ENCODE measurements at places on chromosomes 16 and 17.

- DNase-seq: no peak
Observed at GRCh38 chr17:74380959-74381808, 13.9 kb downstream of the GPR142 start.

GRCh38 chr17:58577696-58578095 lies 63.3 kb upstream of the MTMR4 start:
- DNase-seq: peak; percentile 23

GRCh38 chr17:50758989-50759544 lies 8.3 kb downstream of the ANKRD40CL start:
- no peak for DNase-seq

DNA sequence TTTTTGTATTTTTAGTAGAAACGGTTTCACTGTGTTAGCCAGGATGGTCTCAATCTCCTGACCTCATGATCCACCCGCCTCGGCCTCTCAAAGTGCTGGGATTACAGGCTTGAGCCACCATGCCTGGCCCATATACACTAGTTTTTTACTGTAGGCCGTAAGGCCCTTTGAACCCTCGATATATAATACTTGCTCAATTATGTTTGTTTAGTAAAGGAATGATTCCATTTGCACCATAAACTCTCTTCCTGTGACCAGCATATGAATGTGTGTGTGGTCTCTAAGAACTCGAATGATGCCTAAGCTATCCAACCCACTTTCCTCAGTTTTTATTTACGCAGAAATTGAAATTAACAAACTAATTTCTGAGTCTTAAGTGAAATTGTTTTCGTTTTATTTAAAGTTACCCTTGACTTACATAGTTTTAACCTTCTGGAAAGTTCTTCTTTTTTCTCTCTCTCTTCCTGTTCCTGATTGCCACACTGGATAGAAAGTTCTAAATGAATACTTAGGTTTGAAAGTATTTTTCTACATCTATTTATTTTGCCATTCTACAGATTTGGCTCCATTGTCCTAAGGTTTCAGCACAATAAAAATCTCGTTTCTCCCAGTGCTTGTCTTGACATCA lies 37.9 kb downstream of the PIGL start:
- DNase-seq: no peak

DNA sequence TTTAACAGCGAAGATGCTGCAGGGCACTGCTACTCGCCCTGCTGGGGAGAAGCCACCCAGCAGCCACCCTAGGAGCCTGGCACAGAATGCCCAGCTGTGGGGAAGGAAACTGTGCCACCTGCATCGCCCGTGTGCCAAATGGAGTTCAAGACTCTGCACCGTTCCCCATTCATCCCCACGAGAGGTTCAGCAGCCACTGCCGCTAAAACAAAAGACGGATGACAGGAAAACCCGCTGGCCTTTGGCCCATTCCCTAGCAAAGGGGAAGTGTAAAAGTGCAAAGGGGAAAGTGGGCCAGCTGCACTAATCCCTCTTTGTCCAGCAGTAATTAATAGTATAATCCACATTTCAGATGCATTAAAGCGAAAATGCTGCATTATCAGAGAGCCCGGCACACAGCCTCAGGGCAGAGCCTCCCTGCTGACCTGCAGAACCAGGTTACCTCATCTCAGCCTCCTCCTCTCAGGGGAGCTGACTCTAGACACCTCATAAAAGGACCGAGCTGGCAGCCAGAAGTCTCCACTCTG lies 37.7 kb downstream of the ZFHX3 start:
- DNase-seq: no peak

DNA sequence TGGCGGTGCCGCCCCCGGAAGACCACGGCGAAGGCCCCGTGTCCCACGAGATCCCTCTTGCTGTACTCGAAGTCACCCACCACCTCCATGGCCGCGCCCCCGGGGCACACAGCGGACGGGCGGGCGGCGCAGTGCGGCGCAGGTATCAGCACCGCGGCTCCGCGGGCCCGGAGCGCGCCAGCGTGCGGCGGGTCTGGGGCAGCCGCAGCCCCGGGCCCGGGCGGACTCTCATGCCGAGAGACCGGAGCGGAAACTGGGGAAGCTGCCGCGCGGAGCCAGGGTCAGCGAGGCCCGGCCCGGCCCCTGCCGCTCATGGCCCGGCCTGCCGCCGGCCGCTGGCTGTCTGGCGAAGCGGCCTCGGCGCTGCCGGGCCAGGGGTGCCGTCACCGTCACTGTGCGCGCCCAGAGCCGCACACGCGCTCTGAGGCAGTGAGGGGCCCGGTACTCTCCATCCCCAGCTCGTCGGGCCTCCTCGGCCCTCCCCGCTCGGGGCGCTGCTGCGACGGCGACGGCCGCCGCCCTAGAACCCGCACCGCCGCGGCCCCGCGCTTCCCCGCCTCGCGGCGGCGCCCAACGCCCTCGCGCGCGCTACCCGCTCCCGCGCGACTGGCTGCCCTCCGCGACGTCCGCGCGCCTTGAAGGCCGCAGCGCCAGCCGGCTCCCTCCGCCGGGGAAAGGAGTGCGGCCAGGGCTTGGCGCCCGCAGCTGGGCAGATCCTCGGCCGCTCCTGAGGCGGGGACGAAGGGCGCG lies at the start of gene ULK2:
ULK2 (minus strand) TSS at position 608 of the 750 bp plus-strand sequence; CDS start at position 89, 519 bp downstream.
- DNase-seq: peak; percentile 15

GRCh38 chr16:58510097-58510775 lies 5.1 kb upstream of the SETD6 start:
- DNase-seq: no peak

DNA sequence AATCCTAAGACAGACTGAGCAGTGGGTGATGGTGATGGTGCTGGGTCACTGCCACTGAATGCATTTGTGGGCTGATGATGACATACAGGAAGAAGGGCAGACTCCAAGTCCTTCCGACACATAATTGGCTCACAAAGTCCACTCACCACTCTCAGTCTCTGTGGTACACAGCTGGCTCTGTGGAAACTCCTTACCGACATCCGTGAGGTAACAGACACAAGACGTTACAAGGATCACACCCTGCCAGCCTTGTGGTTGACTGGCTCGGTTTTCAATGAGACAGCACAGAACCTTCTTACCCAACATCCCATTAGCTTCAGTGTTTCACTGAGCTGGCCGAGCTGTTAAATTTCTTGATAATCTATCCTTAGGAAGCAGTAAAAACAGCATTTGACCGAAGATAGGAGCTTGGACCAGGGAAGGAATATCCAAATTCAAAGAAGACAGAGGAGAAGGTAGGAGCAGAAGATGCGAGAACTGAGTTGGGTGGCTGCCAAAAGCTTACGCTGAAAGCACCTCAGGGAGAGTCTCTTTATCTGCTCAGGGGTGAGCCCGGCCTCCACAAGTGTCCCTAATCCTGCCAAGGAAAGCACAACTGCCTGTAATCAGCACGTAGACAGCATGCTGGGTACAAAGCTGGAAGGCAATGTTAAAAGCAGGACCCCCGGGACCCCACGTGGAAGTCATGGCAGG lies 5.5 kb upstream of the MXRA7 start:
- no peak for DNase-seq

DNA sequence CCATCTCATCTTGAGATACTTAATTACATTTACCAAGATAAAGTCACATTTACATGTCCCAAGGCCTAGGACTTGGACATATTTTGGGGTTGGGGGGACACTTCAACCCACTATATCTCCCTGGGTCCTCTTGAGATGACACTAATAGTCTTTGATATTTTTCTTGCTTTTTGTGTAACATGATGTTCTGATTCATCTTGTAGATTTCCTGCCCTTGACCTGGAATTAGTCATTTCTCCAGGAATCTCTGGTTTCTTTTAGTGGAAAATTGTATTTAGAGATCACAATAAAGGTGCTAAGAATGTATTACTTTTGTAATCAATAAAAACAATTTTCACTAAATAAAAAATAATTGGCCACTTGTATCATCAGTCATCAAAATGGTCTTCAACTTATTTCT lies 157.3 kb downstream of the VPS53 start:
- no peak for DNase-seq

DNA sequence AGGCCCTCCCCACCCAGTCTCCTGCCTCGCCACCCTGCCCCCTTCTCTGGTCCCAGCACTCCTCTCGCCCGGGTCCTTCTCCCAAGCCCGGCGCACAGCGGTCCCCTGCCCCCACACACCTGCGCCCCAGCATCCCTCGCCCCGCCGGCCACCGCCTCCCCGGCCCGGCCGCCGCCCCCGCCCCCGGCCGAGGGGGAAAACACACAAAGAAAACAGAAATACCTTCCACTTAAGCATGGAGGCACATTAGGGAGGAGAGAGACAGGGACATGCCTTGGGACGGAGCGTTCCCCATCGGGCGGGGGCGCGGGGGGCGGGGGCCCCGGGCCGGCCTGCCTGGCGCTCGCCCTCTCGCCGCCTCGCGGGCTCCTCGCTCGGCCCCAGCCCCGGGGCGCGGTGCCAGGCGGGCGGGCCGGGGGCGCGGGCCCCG lies 326 bp downstream of the SRCIN1 start:
- no peak for DNase-seq

- no peak for DNase-seq
Observed at GRCh38 chr16:58451945-58452401, 48.0 kb upstream of the NDRG4 start.

DNA sequence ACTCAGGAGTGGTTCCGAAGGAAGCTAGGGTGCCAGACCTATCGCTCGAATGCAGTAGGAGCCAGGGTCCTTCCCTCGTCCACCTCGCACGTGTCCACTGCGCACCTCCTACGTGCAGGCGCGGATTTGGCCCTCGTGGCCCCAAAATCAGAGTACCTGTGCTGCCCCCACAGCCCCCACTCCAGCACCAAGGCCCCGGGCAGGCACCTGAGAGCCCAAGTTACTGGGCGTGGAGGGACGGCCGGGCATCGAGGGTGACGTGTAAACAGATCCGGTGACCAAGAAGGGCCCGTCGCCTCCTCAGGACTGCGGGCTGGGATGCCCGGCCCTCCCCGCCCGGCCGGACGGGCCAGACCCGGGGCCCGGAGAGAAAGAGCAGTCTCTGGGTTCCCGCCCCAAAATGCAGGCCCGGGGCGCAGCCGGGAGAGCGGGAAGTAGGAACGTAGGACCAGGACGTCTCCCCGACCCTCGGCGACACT lies 492 bp downstream of the SLC25A39 start:
- no peak for DNase-seq

- no peak for DNase-seq
Observed at GRCh38 chr17:28282596-28282995, 36.4 kb upstream of the TMEM97 start.

DNA sequence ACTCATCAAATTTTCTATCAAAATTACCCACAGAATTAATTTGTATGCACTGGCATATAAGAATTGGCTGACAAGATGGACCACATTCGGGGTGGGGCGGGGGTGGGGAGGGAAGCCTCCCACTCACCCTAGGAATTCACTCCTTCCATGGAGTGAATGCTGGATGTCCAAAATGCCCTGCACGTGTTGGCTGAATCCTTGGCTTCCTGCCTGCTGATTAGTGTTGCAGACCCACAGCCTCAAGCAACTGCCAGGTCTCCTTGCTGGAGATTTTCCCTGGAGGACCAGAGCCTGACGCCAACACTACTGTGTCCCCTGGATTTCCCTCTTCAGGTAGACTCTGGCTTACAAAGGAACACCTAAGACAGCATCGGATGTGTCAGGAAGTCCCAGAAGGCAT lies 575.7 kb upstream of the CDH11 start:
- DNase-seq: no peak

GRCh38 chr17:59893676-59894100 lies 767 bp downstream of the RPS6KB1 start:
- no peak for DNase-seq

DNA sequence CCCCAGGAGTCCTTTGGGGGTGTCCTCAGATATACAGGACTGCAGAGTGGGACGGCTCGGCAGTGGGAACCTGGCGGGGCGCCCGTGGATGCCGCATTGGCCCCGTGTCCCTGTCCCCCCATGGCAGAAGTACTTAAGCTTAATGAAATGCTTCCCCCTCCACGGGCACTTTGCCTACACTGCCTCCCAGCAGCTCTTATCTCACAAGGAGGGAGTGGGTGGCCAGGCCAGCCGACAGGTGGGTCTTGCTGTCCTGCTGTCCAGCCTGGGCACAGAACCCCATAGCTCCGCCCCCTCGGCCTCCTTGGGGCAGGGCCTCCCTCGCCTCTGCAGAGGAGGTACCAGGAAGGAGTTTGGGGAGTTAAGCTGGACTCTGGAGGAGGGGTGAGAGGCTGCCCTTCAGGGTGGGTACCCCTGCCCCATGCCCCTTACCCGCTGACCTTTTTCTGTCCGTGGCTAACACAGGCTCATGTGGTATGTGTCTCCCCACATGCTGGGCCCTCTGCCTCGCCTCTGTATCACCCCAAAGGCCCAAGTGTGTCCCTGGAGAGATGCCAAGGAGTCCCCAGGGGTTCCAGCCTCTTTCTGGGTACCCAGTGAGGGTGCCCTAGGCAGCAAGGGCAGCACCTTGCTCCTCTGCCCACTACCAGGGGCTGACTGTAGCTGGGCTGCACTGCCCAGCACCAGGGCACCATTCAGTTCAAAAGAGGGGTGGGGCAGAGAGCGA lies 8.7 kb downstream of the THRA start:
- peak; percentile 57 for DNase-seq

DNA sequence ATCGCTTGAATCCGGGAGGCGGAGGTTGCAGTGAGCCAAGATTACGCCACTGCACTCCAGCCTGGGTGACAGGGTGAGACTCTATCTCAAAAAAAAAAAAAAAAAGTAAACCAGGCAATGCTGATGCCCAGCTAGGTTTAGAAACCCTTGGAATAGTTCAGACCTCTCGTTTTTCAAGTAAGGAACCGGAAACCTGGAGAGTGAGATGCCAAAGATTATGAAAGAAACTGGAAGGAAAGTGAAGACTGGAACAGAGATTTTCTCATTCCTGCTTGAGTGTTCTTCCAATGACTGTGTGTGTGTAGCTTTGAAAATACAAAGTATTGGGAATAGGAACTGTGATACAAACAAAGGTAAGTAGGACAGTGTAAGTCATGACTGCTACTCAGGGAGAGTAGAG lies 35.7 kb downstream of the MYH3 start:
- no peak for DNase-seq

GRCh38 chr16:57803134-57803990 lies 1.1 kb upstream of the KIFC3 start:
- DNase-seq: peak; percentile 75

DNA sequence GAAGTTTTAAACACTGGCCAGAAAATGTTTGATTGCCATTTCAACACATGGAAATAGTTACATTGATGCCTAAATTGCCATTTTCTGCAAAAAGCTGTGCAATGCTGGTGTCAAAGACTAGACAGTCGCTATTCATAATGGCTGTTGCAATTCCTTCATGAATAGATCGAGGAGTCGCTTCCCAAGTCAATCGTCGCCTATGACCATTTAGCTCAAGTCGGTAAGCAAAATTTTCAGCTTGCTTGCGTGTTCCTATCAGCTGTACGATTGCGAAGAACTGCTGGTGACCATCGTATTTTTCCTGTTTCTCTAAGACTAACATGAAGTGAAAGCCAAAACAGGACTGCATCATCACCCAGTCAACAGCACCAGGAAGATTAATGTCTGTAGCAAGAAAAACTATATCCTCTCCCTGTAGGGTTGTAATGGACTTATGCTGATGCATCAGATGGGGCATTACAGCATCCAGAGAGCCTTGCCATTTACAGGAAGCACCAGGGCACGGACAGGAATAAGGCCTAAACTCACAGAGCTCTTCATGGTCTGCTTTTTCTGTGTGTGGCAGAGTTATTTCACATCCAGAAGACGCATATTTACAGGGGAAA lies 23.6 kb downstream of the SIAH1 start:
- no peak for DNase-seq

- no peak for DNase-seq
Observed at GRCh38 chr17:67525239-67526135, 148.4 kb downstream of the PITPNC1 start.

- peak; percentile 43 for DNase-seq
Observed at GRCh38 chr17:75047398-75048098, 523 bp downstream of the KCTD2 start.

- DNase-seq: no peak
Observed at GRCh38 chr17:74513987-74514631, 17.2 kb downstream of the CD300LB start.

Data from heart right ventricle (tissue), 16 donors.